ENCODE measurements at places on chromosomes 11 and 22.

DNA sequence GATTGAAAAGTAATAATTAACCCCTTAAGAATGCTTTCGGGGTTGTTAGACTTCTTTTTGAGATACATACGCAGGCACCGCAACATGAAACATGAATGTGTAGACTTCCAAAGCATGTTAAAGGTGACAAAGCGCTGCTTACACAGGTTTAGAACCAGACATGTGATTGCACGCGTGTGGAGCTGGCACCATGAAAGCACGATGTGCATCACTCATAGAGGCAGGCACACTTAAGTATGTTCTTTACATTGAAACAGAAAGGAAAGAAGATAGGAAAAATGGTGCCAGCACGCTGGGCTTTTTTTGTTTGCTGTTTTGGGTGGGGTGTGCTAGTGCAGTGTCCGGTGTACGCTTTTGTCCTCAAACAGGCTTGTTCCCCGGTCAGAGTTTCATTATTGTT, 83.6 kb upstream of the PPARA start:
- DNase-seq = no peak

GRCh38 chr11:119700536-119701346, 28.3 kb downstream of the NECTIN1 start:
- no peak for DNase-seq

GRCh38 chr11:9075556-9075955, 15.8 kb downstream of the SCUBE2 start:
- DNase-seq = no peak

GRCh38 chr11:106286881-106287504, 209.5 kb downstream of the AASDHPPT start:
- DNase-seq = no peak

DNA sequence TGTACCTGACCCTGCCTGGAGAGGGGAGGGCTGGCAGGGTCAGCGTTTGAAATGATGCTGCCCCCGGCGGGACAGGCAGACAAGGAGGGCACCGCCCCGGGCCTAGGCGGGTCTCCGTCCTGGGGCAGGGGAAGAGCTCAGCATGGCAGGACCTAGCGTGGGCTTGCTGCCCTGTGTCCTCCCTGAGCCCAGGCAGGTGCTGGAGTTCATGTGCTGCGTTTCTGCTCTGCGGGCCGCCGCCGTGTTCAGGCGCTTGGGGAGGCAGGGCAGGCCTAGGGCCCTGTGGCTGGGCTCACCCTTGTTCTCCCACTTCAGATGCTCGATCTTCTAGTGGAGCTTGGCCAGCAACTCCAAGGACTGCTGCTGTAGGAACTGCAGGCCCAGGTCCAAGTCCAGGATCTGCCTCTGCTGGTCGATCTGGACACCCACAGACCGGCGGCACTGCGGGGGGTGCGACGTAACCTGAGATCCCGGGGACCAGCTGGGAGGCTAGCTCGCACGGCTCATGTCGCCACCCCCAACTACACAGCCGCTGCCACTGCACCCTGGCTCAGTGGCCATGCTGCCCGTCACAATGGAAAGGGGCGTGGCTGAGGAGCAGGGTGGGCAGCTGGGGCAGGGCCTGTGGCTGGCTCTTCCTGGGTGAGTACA, 84.4 kb downstream of the MED15 start:
- DNase-seq = no peak

GRCh38 chr22:44026066-44026629, 2.0 kb downstream of the PARVB start:
- no peak for DNase-seq

- peak; percentile 26 for DNase-seq
Observed at GRCh38 chr11:2523821-2524391, 79.1 kb downstream of the KCNQ1 start.

DNA sequence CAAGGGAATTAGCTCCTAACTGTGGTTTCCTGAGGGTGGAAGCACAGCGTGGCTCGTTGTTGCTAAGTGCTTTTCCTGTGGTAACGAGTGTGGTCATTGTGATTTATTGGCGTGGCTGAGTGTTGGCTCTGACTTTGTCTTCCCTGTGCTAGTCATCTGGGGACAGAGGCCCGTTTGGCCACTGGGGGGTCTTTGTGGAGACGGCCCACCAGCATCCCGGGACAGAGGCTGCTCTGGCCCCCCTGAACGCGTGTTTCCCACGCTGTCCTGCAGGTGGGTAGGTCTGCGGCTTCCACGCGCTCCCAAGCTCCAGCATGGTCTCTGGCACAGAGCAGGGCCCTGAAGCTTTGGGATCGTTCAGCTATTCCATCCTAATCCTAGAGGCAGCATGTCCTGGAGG, 1040.0 kb downstream of the TBC1D22A start:
- no peak for DNase-seq

- no peak for DNase-seq
Observed at GRCh38 chr11:96391698-96392307, 2.0 kb downstream of the JRKL start.

DNA sequence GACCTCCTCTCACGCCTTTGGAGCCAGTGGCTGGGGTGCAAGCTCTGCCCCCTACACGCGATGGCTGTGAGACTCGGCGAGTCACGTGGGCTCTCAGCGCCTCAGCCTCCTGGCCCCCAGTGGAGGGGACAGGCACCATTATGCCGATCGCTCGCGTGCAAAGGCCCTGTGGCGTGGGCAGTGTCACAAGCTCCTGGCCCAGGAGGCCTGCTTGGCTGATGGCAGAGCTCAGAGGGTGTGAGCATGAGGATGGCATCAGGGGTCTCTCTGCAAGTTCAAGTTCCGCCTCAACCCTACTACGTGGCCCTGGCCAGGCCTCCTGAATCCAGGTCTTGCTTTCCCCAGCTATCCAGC, 90.8 kb upstream of the KCNQ1OT1 start:
- DNase-seq = no peak

DNA sequence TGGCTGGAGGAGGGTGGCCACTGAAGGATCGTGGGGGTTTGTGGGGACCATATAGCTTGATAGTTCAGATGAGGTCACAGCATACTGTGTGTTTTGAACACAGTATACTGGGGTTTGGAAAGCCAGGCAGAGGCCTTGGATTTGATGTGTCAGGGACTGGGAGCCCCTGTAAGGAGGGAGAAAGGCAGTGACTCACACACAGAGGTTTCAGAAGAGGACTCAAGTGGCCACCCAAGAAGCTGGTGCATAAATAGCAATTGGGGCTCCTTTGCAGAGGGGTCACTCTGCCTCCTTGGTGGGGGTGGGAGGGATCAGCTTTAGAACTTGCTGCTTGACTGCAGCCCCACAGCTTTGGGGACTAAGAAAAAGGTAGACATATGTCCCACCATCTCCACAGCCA, 39.3 kb downstream of the SLC5A1 start:
- DNase-seq = no peak

DNA sequence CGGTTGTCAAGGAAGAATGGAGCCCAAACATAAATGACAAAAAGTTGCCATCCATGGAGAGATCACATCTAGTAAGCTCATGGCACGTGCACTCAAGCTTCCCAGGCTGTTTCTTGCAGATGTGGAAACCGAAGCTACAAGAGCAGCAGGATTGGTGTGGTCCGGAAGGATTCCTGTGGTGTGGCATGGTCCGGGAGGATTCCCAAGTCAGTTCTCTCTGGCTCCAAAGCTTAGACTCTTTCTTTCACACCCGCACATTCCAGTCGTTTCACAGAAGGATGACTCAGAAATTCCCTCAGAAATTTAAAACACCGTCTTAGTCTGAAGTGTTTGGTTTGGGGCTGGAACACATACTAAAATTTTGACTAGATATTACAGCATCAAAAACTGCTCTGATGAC, 78.0 kb upstream of the DRD2 start:
- DNase-seq = no peak

DNA sequence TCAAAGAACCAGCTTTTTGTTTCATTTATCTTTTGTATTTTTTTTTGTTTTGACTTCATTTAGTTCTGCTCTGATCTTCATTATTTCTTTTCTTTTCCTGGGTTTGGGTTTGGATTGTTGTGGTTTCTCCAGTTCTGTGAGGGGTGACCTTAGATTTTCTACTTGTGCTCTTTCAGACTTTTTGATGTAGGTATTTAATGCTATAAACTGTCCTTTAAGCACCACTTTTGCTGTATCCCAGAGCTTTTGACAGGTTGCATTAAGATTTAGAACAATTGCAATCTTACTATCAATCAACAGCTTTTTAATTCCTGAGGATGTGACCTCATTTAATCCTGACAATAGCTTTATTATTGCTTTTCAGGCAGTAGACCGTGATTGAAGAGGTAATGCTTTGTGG, 94.3 kb downstream of the ZNF280B start:
- DNase-seq = no peak

- DNase-seq = no peak
Observed at GRCh38 chr11:35598254-35599125, 19.8 kb upstream of the FJX1 start.

GRCh38 chr11:75705541-75705940, 12.1 kb upstream of the MOGAT2 start:
- no peak for DNase-seq

GRCh38 chr11:34266090-34266912, 91.5 kb downstream of the ABTB2 start:
- no peak for DNase-seq

- peak; percentile 76 for DNase-seq
Observed at GRCh38 chr22:45602824-45603595, 68.6 kb upstream of the ATXN10 start.

DNA sequence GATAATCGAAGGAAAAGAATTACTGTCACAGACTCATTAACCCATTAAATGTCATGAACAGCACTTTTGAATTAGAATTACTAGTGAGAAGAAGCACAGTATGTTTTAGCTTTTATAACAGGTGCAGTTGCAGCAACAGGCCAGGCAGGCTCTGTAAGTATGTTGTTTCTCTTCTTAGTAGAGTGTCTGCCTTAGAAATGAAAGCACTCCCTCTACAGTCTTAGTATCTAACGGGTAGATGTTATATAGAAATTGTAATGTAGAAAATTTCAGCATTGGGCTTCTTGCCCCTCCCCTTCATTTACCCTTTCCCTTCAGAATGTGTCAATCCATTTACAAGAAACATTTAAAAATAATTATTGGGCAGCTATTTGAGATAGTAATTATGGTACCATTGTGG, 87.4 kb downstream of the HIPK3 start:
- DNase-seq = no peak

Data from D341Med (cell line).